Thyroid gland (tissue), 4 donors: ENCODE measurements at places on chromosomes 3 and 15. TPM values are rescaled to one million over a fixed set of nuclear protein-coding genes. Genes with fewer than 3 reads are reported as not detected.

- no peak overlapping the region for H3K27ac ChIP-seq
- no peaks in the 10 kb centered on the region for H3K36me3 ChIP-seq
Measured at GRCh38 chr15:76065245-76065644, 5.5 kb downstream of the TMEM266 start.

GRCh38 chr3:107752202-107752990 is 229.6 kb downstream of the BBX start:
- H3K27ac ChIP-seq, result no peak overlapping the region
- H3K36me3 ChIP-seq, result no peaks in the 10 kb centered on the region
- H3K27me3 ChIP-seq, result no peaks in the 10 kb centered on the region
- DNase-seq, result no peak

DNA sequence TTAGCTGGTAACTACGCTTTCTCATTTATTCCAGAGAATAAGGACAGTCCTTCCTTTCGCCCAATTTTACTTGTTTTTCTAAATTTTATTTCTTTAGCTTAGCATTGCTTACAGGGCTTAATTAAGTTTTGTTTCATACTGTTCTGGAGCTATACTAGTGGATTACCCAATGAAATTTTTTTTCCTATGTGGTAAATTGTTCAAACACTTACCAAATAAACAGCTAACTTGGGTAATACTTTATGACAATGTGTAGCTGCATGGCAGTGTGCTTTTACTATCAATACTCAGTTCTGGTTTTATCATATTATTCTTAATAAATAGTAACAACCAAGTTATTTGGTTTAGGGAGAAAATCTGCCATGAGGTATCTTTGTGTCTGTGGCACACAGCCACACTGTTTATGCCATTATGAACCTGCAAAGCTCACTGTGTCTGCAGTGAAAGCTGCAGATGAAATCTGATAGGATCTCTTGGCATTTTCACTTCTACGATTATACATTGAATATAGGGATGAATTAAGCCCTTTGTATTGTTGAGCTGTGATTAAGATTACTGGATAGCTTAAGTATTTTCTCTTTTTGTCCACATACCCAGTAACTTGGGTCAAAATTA is 37.2 kb downstream of the UBE2E2 start:
- no peaks in the 10 kb centered on the region for H3K36me3 ChIP-seq
- no peak overlapping the region for H3K27ac ChIP-seq
- H3K27me3 ChIP-seq, result no peaks in the 10 kb centered on the region
- no peak for DNase-seq

GRCh38 chr15:35505809-35506208 is 40.2 kb downstream of the DPH6 start:
- DNase-seq, result no peak
- no peaks in the 10 kb centered on the region for H3K27me3 ChIP-seq
- no peaks in the 10 kb centered on the region for H3K36me3 ChIP-seq
- H3K4me3 ChIP-seq, result no peak overlapping the region

DNA sequence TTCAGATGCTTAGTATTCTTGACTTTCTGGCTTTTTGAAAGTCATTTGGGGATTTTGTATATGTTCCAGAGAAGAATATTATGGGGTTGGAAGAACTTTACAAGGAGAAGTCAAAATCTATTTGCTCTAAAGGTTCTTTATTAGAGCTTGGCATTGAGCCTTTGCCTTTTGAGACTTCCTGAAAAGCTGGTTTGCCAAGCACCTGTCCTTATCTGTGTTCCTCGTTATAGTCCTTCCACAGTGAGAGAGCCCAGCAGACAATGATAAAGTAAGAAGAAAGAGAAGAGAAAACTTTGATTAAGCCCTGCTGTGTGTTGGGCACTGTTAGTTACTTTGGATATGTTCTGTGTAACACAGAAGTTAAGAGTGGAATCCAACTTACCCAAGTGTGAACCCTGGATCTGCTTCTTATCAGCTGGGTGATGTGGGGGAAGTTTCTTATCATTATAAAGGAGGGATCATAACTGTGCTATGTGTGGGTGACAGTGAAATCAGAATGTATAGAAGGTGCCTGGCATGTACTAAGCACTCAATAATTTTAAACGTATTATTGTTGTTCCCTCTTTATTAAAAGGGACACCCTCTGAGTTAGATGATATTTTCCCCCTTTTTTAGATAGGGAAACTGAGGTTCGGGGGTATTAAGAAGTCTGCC is 44.3 kb upstream of the POLR2M start:
- no peaks in the 10 kb centered on the region for H3K27me3 ChIP-seq
- no peaks in the 10 kb centered on the region for H3K36me3 ChIP-seq
- H3K4me1 ChIP-seq, result peaks cover 2% of the 10 kb centered on the region
- peak; percentile 16 for DNase-seq
- H3K4me3 ChIP-seq, result no peak overlapping the region

GRCh38 chr3:192860454-192860853 is 57.2 kb downstream of the MB21D2 start:
- no peak overlapping the region for H3K4me3 ChIP-seq
- no peaks in the 10 kb centered on the region for H3K27me3 ChIP-seq
- no peak overlapping the region for H3K27ac ChIP-seq
- H3K36me3 ChIP-seq, result no peaks in the 10 kb centered on the region

DNA sequence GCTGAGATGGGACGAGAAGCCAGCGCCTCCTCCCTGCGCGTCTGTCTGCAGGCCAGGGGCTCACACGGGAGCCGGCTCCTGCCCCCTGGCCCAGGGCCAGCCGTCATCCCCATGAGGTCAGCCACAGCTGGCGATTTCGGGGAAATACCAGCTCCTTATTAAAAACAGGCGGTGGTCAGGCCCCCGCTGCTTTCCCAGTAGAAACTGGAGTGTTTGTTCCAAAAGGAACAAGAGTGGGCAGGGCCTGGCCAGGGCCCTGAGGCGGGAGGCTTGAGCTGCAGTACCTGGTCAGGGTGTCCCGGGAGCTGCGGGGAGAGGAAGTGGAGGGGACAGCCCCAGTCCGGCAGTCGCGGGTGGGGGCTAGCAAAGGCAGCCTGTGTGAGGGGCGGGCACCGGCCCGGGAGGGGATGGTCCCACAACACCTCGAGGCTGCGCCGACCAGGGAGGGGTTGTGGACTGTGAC is 17.8 kb downstream of the MYL3 start:
- H3K4me1 ChIP-seq, result peaks cover 21% of the 10 kb centered on the region
- no peaks in the 10 kb centered on the region for H3K36me3 ChIP-seq
- H3K4me3 ChIP-seq, result peak overlapping the region; percentile 26
- H3K27me3 ChIP-seq, result no peaks in the 10 kb centered on the region
- DNase-seq, result peak; percentile 83
- H3K27ac ChIP-seq, result peak overlapping the region; percentile 84

- H3K27ac ChIP-seq, result no peak overlapping the region
- DNase-seq, result no peak
- H3K4me1 ChIP-seq, result peaks cover 6% of the 10 kb centered on the region
- no peaks in the 10 kb centered on the region for H3K36me3 ChIP-seq
- no peaks in the 10 kb centered on the region for H3K27me3 ChIP-seq
Measured at GRCh38 chr3:127159543-127159942, 33.4 kb upstream of the PRR23E start.

DNA sequence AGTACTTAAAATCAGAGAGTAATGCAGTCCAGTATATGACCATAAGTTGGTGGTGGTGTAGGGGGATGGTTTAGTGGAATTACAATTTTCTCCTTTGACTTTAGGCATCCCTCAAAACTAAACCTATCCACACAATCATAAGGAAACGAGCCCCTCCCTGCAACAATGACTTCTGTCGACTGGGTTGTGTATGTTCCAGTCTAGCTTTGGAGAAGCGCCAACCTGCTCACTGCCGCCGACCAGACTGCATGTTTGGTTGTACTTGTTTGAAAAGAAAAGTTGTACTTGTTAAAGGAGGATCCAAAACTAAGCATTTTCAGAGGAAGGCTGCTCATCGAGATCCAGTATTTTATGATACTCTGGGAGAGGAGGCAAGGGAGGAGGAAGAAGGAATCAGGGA is 52.8 kb downstream of the MGA start:
- no peak overlapping the region for H3K4me3 ChIP-seq
- no peak overlapping the region for H3K27ac ChIP-seq
- peak; percentile 80 for DNase-seq
- H3K27me3 ChIP-seq, result no peaks in the 10 kb centered on the region
- no peaks in the 10 kb centered on the region for H3K4me1 ChIP-seq
- peaks cover 25% of the 10 kb centered on the region for H3K36me3 ChIP-seq

GRCh38 chr15:20294651-20295237 is 246.9 kb downstream of the GOLGA6L6 start:
- H3K27ac ChIP-seq, result no peak overlapping the region
- no peaks in the 10 kb centered on the region for H3K27me3 ChIP-seq
- no peak for DNase-seq
- H3K36me3 ChIP-seq, result no peaks in the 10 kb centered on the region
- H3K4me1 ChIP-seq, result no peaks in the 10 kb centered on the region

DNA sequence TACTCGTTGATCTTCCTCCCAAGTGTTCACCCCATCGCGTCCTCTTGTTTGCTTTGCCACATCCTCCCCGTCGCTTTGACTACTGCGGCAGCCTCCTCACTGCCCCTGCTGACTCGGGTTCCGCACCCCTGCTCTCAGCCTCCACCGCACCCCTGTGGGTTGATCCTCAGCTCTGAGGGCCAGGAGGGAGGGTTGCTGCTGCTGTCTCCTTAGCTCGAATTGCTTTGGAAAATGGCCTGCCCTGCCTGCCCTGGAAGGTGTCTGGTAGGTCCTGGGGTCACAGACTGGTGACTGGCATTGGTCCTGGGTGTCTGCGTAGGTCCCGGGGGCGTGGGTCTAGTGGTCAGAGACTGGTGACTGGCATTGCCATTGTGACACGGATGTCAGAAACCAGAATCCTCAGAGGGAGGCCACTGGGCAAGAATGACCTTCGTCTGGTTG is 9.4 kb downstream of the MUC4 start:
- no peaks in the 10 kb centered on the region for H3K36me3 ChIP-seq
- DNase-seq, result no peak

- no peaks in the 10 kb centered on the region for H3K36me3 ChIP-seq
- DNase-seq, result no peak
- no peaks in the 10 kb centered on the region for H3K4me1 ChIP-seq
- H3K27ac ChIP-seq, result no peak overlapping the region
- H3K27me3 ChIP-seq, result no peaks in the 10 kb centered on the region
Measured at GRCh38 chr15:75822685-75823278, 20.5 kb upstream of the UBE2Q2 start.

The RNF168 gene
- total RNA-seq, result 14.7 TPM

The SLC22A14 gene
- total RNA-seq, result not detected

- H3K4me3 ChIP-seq, result no peak overlapping the region
- DNase-seq, result no peak
- H3K36me3 ChIP-seq, result no peaks in the 10 kb centered on the region
- no peak overlapping the region for H3K27ac ChIP-seq
Measured at GRCh38 chr15:28912422-28912821, 26.6 kb downstream of the APBA2 start.

DNA sequence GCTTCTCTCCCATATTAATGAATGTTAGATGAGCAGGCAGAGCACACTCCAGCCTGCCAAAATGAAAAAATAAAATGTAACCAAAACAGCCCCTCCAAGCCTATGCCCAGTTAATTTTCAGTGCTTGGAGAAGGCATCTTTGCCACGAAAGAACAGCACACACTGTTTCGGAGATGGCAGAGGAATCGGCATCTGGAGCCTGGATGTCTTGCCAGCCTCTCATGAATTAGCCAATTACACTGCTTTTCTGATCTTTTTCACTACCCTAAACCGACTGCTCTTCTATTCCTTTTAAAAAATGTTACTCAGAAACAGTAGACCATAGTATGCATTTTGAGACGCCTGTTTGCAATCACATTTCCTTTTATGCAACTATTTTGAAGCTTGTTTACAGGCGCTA is 249.6 kb downstream of the TLE3 start:
- H3K4me1 ChIP-seq, result no peaks in the 10 kb centered on the region
- DNase-seq, result no peak
- no peaks in the 10 kb centered on the region for H3K36me3 ChIP-seq
- no peak overlapping the region for H3K4me3 ChIP-seq

The POPDC2 gene
- 4.2 TPM for total RNA-seq

The GABRA5 gene
- not detected for total RNA-seq

GRCh38 chr3:50271314-50271936 is 2.5 kb downstream of the SEMA3B start:
- no peak for DNase-seq
- no peaks in the 10 kb centered on the region for H3K27me3 ChIP-seq
- no peaks in the 10 kb centered on the region for H3K36me3 ChIP-seq
- no peak overlapping the region for H3K27ac ChIP-seq
- peaks cover 43% of the 10 kb centered on the region for H3K4me1 ChIP-seq

The EFL1 gene
- total RNA-seq, result 22.3 TPM

DNA sequence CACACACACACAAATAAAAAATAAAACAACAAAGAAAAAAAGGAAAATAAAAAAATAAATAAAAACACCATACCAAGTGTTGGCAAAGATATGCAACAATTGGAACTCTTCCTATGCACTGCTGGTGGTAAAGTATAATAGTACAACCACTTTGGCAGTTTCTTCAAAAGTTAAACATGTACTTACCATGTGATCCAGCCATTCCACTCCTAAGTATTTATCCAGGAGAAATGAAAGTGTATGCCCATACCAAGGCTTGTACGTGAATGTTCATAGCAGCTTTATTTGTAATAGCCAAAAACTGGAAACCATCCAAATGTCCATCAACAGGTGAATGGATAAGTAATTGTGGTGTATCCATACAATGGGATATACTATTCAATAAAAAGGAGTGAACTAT is 17.0 kb downstream of the WDR93 start:
- no peak overlapping the region for H3K27ac ChIP-seq
- DNase-seq, result no peak
- H3K36me3 ChIP-seq, result no peaks in the 10 kb centered on the region
- H3K27me3 ChIP-seq, result no peaks in the 10 kb centered on the region
- no peak overlapping the region for H3K4me3 ChIP-seq

DNA sequence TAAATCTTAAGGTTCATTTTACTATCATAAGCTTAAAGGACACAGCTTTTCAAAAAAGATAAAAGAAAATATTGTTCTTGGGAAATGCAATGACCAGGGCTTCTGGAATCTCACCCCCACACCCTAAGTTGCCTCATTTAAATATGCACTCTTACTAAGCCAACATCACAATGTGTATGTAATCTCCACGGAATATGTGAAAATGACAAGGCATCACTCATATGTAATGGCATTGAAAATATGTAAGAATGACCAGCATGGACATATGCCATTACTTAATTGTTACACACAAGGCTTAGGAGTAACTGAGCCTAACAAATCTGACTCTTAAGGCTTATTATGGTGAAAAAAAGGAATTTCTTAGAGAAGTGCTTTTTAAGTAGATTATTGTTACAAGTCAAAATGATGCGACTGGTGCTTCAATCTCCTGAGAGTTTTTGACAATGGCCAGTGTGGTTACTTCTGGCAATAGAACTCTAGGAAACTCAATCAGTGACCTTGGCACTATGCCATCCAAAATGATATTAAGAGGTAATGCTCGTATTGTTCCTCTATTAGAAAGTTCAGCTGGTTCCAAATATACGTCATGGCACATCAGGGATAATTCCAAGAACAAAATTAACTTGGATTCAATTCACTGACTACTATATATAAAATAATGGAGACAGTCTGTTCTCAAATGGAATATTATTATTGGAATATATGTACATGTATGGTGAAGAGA is 290.0 kb upstream of the PLSCR5 start:
- no peaks in the 10 kb centered on the region for H3K36me3 ChIP-seq
- no peak overlapping the region for H3K4me3 ChIP-seq
- DNase-seq, result no peak
- H3K4me1 ChIP-seq, result no peaks in the 10 kb centered on the region
- H3K27ac ChIP-seq, result no peak overlapping the region

The GOLGA8T gene
- total RNA-seq, result not detected
